ENCODE measurements at places on chromosomes 1 and 21.

DNA sequence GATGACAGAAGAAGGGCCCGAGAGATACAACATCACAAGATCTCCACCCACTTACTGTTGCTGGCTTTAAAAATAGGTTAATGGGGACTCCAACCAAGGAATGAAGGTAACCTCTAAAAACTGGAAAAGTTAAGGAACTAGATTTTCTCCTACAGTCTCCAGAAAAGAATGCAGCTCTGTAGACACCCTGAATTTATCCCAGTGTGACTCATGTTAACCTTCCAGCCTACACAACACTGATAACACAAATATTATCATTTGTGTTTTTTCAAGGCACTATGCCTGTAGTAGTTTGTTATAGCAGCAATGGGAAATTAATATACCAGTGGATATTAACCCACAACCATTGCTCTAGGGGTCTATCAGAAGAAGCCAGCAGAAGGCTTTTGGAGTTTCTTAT lies 730.7 kb upstream of the ZP4 start:
- no peak for DNase-seq

DNA sequence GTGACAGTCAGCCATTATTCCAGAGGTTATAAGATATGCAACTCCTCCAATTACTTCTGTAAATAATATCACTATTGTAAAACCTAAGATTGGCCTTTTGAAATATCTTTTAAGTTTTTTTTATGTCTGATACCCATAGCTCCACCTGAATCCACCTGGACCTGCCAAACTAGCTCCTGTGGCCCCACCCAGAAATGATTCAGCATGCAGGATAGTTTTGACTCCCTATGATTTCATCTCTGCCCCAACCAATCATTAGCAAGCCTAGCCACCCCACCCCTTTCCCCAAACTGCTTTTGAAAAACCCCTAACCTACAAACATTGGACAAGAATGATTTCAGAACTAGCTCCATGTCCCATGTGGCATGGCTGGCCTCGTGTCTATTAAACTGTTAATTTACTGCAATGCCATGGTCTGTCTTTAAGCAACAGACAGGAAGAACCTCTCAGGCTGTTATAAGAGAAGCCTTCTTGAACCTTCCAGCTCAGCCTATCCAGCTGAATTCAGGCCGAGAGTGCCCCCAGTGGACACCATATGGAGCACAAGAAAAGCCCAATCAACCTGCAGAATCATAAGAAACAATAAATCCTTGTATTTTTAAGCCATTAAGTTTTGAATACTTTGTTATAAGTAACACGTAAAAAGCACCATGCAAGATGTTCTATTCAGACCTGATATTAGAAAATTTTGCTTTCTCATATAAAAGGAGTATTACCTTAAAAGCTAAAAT lies 263.0 kb upstream of the ZRANB2 start:
- DNase-seq, result no peak

DNA sequence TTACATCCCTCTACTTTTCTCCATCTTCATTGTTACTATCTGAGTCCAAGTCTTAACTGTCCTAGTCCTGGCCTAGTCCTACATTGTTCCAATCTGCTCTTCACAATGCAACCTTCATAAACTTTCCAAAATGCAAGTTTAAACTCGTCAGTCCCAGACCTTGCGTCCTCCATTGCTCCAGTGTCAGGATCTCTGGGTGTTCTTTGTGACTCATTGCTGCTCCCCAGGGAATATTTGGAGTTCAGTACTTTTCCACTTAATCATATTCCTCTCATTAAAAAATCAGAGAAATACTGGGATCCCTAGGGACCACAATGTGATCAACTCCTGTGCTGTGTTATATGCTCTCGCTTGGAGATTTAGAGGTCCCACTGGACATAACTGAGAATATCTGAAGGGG lies 18.0 kb upstream of the KPRP start:
- DNase-seq, result no peak

- DNase-seq, result no peak
Observed at GRCh38 chr1:214997685-214998084, 84.9 kb upstream of the KCNK2 start.

- DNase-seq, result no peak
Observed at GRCh38 chr1:17189632-17189990, 15.3 kb upstream of the PADI1 start.

- DNase-seq, result no peak
Observed at GRCh38 chr1:3740042-3740441, 12.2 kb upstream of the CCDC27 start.

DNA sequence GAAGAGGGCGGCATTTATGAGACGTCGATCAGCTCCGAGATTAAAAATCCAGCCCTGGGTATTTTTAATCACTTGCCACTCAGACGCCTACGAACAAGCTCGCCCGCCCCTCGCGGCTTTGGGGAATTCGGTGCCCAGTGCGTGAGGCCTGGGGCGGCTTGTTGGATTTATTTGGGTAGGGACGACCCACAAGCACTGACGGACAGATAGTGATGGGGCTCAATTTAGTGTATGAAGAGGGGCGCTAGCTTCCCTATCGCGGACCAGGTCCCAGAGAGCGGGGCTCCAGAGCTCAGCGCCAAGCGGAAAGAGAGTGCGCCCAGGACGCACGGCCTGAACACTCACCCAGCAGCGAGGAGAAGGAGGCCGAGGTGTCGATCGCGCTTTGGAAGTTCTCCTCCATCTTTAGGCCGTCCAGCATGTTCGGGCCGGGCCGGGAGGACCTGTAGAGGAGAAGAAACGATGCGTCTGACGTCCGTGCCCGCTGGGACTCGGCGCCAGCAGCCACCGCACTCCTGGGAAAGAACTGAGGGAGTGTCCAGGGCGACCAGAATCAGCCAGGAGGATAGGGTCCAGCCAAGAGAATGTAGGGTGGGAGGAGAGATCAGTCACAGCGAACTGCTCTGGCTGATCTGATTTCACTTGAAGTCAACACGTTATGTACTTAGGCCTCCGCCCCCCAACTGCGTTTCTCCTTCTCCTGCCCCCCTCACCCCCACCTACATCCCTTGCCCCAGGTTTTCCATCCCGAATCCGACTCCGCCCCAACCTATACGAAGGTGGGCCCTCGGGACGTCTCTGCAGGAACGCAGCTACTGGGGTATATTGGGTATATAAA lies 1.2 kb downstream of the LMX1A start:
- no peak for DNase-seq
